ENCODE measurements at places on chromosomes 3 and 15.
A peak's percentile ranks its signal among the peaks of the same experiment; 100 is the strongest.

- DNase-seq, result no peak
Observed at GRCh38 chr3:16841904-16842271, 42.9 kb upstream of the PLCL2 start.

DNA sequence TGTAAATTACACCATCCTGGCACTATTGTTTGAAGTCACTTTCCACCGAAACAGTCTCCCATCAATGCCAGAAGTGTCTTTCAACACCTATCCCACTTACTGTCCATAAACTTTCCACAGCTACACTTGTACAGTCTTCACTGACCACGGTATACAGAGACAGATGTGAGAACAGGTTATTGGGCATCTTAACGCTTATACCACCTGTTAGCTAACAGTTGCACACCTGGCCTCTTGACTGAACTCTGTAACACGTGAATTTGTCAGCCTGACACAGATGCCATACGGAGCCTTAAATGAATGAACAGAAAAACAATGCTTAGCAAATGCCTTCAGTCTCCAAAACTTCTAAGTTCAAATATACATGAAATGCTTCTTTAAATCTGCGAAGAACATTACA is 440.5 kb downstream of the SHQ1 start:
- DNase-seq, result no peak

GRCh38 chr3:35528728-35529127 is 110.6 kb upstream of the ARPP21 start:
- no peak for DNase-seq

DNA sequence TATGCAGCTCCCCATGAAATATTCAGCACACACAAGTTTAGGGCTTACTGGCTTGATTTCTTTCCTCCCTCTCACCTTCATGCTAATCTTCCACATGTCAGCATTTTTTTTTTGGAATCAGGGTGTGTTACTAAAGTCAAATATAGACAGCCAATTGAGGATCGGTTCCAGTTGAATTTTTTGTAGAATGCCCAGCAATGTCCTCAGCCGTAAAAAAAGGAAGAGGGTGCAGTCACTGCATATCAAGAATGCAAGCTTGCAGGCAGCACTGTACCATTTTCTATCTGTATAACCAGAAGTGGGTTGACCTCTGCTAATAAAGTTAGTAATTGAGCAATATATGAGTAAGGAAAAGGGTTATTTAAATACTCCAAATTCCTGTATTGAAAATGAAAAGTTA is 51.4 kb upstream of the CHMP2B start:
- DNase-seq, result no peak

GRCh38 chr3:93867425-93867824 is 106.3 kb downstream of the PROS1 start:
- DNase-seq, result no peak

DNA sequence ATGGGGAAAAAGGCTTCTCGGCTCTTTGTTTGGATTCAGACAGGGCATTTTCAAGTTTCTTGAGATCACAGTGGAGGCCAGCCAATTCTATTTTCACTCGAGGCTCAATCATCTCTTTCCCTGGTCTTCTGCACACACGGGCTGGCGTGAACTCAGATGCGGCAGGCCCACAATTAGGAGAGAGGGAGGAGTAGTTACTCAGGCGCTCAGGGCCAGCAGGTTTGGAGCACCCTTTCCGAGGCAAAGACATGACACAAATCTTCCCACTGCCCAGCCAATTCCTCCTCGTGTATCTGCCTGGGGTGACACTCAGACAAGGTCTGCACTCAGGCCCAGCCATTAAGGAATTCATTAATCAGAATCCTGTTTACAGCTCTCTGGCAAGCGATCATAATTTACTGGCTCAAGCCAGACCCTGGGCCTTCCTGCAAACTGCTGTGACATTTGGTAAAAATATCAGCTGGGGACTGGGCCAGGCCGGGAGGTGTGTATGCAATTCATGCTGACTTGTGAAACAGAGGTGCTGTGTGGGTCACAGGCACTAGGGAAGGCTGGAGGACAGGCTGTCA is 68.1 kb upstream of the TLE3 start:
- DNase-seq, result peak; percentile 66

GRCh38 chr3:27431116-27431515 is 53.1 kb downstream of the SLC4A7 start:
- no peak for DNase-seq

Measured in endodermal cell (in vitro differentiated cells).